Brain pericyte (primary cell): ENCODE measurements at places on chromosomes 1 and 21.

DNA sequence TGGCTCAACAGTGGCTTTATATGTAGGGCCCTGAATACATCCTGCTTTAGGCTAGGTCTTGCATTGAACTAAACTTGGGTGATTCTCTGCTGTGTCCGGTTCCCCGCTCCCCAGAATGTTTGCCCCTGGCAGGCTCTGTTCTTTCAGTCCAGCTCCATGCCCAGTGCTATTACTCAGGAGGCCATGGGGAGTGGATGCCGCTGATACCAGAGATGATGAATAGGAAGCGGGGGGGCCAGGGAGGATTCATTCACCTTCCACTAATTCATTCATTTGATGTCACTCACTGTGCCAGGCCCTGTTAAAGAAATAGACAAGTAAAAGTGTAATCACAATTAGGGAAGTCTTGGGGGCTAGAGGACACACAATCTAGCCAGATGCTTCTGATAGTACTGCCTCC, 83.8 kb downstream of the TMEM53 start:
- DNase-seq: no peak

GRCh38 chr1:17436380-17437174, 2.9 kb downstream of the RCC2 start:
- DNase-seq: no peak

- no peak for DNase-seq
These were observed 62.8 kb downstream of the NGF start for GRCh38 chr1:115275216-115275615.

DNA sequence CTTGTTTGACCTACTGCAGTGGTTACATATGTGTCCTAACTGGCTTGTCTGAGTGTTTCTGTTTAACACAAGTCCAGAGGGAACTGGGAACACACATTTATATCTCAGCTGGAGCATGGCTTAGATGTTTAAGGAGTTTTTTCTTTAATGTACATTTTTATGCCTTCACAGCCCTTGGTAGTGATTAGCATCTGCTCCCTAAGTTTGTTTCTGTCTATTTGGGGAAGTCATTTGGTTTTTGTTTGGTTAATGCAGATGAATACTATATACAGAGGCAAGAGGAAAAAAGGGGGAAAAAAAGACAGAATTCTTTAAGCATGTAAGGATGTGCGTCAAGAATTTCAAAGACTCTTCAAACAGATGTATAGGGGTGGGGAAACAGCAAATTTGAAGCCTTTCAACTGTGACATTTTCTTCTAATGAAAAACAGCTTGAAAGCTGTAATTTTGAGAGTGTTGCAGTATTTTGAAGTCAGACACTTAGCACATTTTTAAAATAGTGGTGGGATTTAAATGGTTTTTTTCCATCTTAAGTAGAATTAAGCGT, 15.4 kb downstream of the MACO1 start:
- DNase-seq: no peak

DNA sequence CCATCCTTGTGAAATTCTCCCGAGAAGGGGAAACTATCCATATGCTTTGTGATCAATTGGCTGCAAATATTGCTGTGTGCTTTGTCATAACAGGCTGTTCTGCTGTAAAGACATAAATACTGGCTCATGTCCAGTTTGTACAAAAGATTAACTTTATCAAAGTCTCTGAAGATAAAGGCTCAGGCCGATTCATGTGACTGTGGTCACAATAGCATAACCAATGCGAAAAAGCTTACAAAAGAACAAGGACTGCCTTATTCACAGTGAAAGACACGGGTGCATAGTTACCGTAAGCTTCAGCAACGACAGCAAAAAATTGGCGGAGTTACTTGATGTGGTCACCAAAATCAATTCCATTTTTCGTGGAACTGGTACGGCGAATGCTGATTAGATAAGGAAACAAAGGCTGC, 173.6 kb upstream of the CHRM3 start:
- no peak for DNase-seq

GRCh38 chr1:235504122-235504493, at the start of gene B3GALNT2:
B3GALNT2 (minus strand) TSS chr1:235504452; CDS start chr1:235504252, 200 bp downstream.
- DNase-seq: no peak

DNA sequence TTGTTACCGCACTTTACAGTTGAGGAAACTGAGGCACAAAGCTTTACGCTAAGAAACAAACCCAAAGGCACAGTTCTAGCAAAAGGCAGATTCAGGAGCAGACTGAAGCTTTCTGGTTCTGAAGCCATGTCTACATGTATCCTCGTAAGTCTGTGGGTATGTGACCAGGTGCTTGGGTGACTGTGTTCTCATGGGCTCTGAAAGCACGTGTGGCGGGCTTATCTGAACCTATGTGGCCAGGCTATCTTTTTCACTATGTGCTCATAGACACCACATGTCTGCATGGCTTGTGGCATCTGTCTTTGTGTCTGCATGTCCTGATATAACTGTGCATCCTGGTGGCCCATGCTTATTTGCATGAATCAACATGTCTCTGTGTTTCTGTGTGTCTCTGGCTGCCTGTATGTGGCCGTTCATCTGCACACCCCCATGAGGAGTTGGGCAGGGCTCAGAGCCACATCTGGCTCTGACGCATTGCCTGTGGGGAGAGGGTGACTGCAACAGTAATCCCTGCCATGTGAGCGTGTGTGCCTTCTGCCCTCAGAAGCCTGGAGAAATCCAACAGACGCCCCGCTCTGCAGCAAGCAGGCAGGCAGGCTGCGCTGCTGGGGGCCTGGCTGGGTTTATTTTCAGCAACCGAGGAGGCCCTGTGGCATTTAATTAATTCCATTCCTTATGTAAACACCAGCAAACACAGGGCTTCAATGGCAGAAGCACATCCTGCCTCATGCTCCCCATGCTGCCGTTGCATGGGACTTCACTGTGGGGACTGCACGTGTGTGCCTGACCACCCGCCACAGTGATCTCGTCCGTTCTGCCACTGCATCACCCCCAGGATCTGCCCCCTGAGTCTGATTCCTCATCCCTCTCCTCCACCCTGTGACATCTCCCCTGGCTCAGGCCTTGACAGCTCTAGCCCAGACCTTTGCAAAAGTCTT, 115.4 kb downstream of the TRABD2B start:
- DNase-seq: peak; percentile 56

DNA sequence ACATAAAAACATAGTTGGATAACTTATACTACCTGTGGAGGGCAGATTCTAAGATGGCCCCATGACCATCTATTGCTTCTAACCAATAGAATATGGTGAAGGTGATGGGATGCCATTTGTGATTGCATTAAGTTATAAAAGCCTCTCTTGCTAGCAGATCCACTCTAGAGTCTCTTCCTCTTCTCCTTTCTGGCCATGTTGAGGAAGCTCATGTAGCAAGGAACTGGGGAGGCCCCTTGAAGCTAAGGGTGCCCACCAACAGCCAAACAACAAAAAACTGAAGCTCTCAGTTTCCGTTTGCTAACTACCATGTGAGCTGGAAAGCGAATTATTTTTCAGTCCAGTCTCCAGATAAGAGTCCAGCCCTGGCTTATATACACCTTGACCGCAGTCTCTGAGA, 16.0 kb upstream of the AGO1 start:
- DNase-seq: no peak

DNA sequence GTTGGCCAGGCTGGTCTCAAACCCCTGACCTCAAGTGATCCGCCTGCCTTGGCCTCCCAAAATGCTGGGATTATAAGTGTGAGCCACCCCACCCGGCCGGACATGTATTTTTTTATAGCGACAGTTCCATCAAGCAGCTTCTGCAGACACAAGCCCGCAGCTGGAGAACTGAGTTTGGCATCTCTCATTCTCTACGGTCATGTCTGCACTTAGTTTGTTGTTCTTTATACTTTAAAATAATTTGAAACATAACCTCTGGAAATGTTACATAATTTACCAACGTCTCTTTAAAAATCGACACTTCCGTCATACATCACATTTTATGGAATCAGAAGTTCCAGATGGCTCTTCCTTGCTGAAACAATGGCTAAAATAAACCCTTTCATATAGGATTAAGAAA, 183.6 kb downstream of the DYRK1A start:
- DNase-seq: no peak

DNA sequence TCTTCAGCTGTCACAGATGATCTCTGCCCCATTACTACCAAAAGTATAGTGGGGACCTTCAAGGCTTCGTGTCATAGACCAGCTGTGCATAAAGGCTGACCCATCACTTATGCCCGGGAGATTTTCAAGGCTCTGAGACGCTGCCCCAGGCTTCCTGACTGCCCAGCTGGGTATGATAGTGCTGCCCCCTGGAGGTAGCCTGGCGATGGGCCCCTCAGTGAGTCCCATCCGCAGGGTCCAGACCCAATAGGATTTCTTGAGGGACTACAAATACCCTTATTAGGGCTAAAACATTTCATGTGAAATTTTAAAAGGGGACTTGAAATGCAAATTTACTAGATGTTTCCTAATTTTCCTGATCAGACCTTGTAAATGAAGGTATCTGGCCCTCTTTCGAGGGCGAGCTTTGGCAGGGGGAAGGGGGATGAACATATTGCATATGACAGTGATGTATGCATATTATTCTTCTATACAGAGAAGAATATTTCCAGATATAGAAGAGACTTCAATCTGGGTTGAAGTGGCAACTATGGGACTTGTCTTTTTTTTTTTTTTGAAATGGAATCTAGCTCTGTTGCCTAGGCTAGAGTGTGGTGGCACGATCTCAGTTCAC, 11.7 kb upstream of the FCMR start:
- no peak for DNase-seq

GRCh38 chr1:38046884-38047602, 450 bp upstream of the POU3F1 start:
- DNase-seq: no peak

DNA sequence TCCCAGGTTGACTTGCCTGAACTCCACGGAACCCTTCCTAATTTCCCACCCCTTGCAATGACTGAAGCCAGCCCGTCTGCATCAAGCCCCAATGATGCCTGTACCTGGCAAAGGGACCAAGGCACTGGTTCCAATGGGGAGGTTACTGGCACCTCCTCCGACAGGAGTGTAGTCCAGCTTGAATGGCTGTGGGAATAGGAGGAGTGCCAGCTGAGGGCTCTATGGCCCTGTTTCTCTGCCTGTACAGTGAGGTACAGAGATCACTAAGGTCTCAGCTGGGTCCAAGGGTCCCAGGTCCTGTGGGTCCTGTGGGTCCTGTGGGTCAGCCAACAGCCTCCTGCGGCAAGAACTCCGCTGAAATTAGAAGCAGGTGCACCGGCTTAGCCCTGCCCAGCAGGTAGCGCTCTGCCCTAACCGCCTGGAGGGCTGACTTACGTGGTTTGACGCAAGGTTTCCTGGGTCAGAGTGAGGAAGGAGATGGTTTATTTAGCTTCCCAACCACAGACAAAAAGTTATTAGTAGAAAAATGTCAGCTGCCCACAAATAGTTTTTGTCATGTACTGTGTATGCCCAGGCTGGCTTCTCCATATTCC, 9.9 kb upstream of the SPRR4 start:
- DNase-seq: no peak

GRCh38 chr1:21652101-21652936, 16.8 kb downstream of the RAP1GAP start:
- DNase-seq: no peak

DNA sequence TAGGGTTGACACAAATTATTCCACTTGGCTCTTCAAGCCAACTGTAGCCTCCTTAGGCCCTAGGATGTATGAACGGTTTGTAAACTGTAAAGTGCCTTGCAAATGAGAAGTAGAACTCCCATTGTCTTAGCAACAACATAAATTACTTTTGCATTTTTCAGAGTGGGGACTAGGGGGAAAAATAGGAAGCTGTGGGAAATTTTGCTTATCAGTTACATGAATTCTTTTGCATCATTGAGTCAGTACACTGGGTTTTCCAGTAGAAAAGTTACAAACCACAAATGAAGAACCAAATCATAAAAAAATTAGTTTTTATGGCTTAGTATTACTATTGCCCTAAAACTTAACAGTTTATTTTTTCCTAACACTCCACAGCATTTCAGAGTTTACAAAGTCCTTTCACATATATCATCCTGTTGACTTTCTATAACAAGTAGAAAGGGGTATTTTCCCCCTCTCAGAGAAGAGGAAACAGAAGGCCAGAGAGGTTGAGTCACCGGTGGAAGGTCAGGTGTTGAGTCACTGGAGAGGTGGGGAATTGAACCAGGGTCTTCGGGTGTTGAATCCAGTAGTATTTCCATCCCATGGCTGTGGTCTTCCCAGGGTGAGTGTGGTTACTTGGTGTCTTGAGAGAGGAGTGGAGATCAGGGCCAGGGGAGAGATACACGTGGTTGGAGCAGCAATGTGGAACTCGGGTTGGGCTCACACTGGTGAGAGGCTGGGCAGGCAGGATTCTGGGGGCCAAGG, 71.9 kb upstream of the USP24 start:
- DNase-seq: no peak

GRCh38 chr1:97758541-97759057, 162.2 kb downstream of the DPYD start:
- no peak for DNase-seq

DNA sequence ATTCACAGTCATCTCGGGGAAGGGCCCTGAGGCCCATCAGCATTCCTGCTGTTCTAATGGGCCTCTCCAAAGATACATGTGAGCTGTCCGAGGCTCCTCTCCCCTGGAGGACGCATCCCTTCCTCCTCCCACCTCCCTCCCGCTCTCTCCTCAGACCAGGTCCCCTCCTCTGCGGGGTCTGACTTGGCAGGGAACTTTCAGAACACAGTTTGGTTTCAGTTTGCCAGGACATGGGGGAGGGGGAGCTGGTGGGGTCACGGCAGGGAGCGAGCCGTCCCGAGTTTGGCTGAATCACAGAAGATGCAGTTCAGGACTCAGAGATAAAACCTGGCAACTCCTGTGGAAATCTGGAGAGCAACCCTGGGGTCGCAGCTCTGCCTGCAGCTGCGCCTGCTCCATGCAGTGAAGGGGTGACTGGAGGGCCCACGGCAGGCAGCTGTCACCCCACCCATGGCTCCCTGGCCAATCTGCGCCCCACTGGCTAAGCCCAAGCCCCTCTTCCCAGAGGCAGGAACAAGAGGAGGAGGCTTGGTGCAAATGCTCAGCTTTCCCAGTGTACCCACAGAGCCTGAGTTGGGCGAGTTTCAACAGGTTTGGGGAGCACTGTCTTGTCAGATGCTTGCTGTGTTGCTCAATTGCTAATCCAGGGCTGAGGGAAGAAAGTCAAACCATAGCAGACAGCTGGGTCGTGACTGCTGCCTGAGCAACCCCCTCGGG, 5.7 kb downstream of the WNT4 start:
- no peak for DNase-seq

- DNase-seq: no peak
These were observed 129.0 kb downstream of the APP start for GRCh38 chr21:26041431-26042180.

DNA sequence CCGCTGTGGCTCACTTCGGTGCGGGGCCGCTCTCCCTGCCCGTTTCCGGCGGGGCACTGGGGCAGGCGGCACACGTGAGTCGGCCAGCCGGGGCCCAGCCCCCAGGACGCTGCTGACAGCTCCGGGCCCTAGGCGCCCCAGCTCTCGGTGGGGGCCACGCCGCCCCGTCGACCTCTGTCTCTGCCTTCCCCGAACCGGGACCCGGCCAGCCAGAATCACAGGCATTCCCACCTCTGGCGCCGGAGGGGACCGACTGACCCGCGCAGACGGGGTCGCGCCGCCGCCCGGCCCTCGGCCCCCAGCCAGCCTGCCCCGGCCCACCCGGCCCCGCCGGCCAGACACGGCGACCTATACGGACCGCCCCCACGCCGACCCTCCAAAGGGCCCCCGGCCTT, 755 bp downstream of the SCMH1 start:
- no peak for DNase-seq

GRCh38 chr1:169345511-169345910, 22.1 kb downstream of the NME7 start:
- no peak for DNase-seq
